C1 segment of cervical spinal cord (tissue), 14 donors: ENCODE measurements at places on chromosomes 2 and 18.

GRCh38 chr2:88831792-88832248 is 140.3 kb downstream of the RPIA start:
- peak; percentile 18 for DNase-seq

DNA sequence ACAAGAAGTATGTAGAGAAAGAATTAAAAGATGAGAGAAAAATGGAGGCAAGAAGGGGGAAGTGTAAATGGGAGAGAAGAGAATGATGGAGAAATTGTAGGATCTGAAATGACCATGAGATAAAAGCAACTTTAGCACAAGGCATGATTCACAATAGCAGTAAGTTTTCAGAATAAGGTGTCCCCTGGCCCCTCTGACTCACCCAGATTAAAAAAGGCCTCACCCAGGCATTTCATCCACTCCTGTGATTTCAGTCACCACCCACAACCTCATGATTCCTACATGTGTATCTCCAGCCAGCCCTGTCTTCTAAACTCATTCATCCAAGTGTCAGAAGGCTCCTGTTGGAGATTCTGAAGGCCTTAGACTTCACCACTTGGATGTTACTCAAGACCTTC is 56.6 kb downstream of the SP100 start:
- no peak for DNase-seq

DNA sequence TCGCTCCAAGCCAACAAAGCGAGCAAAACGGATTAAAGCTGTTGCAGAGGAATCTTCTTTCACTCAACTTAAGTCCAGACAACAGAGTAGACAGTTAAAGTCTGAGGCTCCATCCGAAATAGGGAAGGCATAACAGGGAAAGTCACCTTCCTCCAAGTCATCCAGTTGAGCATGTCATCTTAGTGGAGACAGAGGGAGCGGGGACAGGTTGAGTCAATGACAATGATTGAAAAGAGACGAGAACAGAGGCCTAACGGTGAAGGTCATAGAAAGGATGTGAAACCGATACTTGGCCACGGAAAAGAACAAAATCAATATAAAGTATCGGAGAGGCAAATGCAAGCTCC is 455 bp downstream of the C18orf32 start:
- no peak for DNase-seq

DNA sequence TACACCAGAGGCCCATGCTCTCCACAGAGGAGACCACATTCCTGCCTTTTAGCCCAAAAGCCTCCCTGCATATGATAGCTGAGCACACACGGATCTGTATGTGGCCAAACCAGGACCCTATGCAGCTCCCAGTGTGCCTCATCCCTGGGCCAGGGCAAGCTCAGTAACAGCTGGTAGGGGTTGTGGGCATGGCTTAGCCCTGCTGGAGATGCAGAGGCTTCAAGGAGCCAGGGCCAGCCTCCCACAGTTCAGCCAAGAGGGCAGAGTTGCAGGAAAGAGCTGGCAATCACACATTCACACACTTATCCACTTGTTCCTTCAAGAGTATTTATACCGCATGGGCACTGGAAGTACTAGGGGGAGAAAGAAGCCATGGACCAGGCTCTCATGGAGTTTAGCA is 1.6 kb upstream of the LIMS2 start:
- DNase-seq, result no peak

DNA sequence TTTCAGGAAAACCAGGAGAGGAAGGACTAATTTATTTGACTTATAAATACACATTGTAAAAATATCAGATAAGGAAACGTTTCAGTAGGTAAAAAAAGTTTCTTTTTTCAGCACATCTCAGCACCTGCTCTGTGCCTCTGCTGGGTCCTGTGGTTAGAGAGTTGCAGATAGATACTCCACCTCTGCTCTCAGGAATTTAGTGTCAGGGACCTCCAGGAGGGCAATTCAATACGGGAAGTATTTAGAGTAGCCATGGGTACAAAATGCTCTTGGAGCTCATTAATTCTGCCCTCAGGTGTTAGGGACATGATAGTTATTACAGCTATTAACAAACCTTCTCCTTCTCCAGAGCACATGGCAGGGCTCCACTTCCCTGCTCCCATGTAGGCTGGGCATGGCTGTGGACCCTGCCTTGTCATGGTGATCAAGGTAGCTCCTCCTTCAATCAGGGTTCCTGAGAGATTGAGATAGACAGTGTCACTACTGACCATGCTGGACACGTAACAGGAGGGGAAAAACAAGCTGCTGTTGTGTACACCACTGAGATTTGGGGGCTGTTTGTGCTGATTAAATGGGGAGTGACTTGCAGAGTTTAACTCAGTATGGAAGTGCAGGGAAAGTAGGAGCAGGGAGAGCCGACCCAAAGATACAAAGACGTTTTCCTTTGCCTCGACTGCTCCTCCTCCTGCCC is 185.6 kb upstream of the COPS8 start:
- no peak for DNase-seq

DNA sequence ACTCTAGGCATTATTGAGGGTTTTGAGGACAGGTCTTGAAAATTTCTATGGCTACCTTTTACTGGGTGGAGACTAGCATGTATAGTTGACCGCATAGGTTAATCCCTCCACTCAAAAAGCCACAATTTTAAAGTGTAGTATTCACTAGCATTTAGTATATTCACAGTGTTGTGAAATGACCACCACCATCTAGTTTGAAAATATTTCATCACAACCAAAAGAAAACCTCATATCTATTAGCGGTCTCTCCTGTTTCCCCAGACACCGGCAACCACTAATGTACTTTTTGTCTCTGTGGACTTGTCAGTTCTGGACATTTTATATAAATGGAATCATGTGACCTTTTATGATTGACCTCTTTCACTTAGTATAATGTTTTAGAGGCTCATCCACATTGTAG is 53.9 kb downstream of the MSH2 start:
- no peak for DNase-seq

- no peak for DNase-seq
Measured at GRCh38 chr2:99495115-99495860, 5.5 kb upstream of the REV1 start.

DNA sequence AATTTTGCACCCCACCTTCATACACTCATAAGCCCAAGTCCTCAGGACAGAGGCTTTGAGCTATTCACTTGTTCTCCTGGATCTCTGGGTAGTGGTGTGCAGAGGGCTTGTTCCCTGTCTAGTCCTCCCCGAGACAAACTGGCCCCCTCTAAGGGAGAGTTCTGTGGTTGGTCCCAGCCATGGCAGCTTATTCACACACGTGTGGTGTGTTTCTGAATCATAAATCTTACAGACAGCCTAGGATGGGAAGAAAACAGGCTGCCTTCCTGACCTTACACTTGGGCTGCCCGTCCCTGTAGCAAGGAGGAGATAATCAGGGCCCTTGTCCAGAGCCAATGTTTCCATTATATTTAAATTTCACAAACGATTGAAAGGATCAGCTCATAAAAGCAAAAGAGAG is 255.0 kb downstream of the CLIP4 start:
- DNase-seq, result no peak
